Left renal pelvis (tissue), 4 donors: ENCODE measurements at places on chromosomes 12 and 14. TPM values are rescaled to one million over a fixed set of nuclear protein-coding genes. Genes with fewer than 3 reads are reported as not detected.

Gene CFAP251
- 12.6 TPM for polyA plus RNA-seq

DNA sequence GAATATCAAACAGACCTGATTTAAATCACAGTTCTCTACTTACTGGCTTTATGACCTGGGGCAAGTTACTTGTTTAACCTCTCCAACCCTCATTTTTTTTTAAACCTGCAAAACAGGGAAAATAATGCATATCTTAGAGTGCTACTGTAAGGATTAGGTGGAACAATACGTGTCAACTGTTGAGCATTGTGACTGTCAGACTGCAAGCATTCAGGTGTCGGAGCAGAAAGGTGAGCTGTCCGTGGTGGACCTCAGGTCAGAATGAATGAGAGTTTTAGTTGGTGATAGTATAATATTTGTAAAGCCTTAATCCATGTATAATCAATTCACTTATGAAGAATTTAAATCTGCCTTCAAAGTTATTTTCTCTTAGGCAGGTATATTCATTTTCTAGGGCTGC is 404.2 kb downstream of the ETNK1 start:
- no peak for DNase-seq

DNA sequence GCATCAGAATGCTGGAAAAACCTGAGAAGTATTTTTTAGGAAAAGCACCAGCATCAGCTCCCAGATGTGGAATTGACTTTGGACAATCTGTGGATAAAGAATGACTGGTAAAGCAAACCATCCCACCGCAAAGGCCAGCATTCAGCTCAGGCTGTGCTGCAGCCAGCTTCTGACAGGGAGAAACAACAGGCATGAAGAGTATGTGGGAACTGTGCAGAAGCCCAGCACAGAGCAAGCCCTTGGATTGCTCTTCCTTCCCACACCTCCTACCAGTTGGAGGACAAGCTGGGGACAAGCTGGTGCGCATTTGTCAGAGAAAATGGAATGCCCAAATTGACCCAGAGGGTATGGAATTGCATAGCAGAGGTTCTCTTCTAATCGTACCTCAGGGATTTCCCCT is 228.1 kb downstream of the ANO2 start:
- no peak for DNase-seq

Gene GLI1
- polyA plus RNA-seq: 21.3 TPM

DNA sequence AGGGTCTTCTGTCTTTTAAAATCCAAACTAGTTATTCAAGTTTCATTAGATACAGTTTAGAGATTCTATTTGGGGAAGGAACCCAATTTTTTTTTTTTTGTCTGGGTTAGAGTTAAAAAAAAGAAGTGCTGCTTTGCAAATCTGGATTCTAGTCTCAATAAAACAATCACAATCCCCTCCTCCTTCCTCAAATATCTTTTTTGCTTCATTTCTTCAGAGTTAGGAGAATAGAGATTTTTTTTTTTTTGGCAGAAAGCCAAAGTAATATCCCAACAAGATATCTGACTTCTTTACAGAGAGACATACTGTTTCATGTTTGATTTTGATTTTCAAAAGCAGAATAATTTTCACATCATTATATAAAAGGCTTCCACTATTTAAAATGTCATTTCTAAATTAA is 201.9 kb downstream of the FOXN3 start:
- DNase-seq: no peak

DNA sequence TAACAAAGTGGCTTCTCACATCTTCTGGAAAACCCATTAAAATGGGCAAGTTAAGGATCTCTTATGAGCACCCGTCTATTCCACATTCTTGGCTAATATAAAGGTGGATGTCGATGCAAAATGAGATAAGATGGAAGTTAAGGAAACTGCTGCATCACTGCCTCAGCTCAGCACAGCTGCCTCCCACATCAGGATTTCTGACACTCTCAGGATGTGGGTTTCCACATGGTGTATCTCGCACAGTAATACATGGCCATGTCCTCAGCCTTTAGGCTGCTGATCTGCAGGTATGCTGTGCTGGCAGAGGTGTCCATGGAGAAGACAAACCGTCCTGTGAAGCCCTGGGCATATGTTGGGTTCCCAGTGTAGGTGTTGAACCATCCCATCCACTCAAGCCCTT is 1348.0 kb downstream of the TMEM121 start:
- DNase-seq: no peak

Gene MEG3
- polyA plus RNA-seq: 172 TPM

Gene GPR84
- polyA plus RNA-seq: 1.5 TPM

- DNase-seq: no peak
These were observed 22.7 kb upstream of the IFNG-AS1 start for GRCh38 chr12:67966560-67966959.

- no peak for DNase-seq
These were observed 85.9 kb upstream of the ANO2 start for GRCh38 chr12:6031001-6031400.
